ENCODE measurements at places on chromosomes 13 and 19. TPM values are rescaled to one million over a fixed set of nuclear protein-coding genes. Genes with fewer than 3 reads are reported as not detected.
A peak's percentile ranks its signal among the peaks of the same experiment; 100 is the strongest.

Gene HSD17B14
- total RNA-seq = 10.2 TPM

Gene NOSIP
- 46.8 TPM for total RNA-seq

Gene KRTDAP
- total RNA-seq = not detected

Gene SLC7A9
- total RNA-seq = not detected

Gene OLFM2
- 5.8 TPM for total RNA-seq

- H3K27ac ChIP-seq = peak overlapping the region; percentile 58
- H3K4me1 ChIP-seq = peaks cover 17% of the 10 kb centered on the region
- H3K27me3 ChIP-seq = no peaks in the 10 kb centered on the region
- H3K36me3 ChIP-seq = peaks cover 6% of the 10 kb centered on the region
- DNase-seq = no peak
- peak overlapping the region; percentile 83 for H3K4me3 ChIP-seq
Measured at GRCh38 chr13:94595001-94595949, 677 bp downstream of the TGDS start.

DNA sequence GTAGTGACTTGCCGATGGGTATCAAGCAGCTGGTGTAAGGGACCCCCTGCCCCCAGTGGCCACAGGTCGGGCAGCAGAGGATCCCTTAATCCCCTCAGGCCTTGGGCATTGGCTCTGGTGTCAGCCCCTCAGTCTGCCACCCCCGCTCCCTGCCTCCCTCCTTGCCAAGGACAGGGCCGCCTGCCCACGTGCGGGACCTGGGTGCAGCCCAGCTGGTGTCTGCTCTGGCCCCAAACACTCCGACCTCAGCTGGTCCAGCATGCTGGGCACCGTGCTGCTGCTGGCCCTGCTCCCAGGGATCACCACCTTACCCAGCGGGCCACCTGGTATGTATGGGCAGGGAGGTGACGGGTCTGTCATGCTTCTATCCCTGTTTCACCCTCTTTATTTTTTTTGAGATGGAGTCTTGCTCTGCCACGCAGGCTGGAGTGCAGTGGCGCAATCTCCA lies at the start of gene TGFBR3L:
Gene TGFBR3L, plus strand, starts transcription at position 233 of the 448 bp plus-strand sequence.
- no peaks in the 10 kb centered on the region for H3K27me3 ChIP-seq
- peaks cover 37% of the 10 kb centered on the region for H3K4me1 ChIP-seq
- H3K4me3 ChIP-seq = no peak within 1 kb of the TSS
- DNase-seq = no peak
- peaks cover 32% of the 10 kb centered on the region for H3K36me3 ChIP-seq

DNA sequence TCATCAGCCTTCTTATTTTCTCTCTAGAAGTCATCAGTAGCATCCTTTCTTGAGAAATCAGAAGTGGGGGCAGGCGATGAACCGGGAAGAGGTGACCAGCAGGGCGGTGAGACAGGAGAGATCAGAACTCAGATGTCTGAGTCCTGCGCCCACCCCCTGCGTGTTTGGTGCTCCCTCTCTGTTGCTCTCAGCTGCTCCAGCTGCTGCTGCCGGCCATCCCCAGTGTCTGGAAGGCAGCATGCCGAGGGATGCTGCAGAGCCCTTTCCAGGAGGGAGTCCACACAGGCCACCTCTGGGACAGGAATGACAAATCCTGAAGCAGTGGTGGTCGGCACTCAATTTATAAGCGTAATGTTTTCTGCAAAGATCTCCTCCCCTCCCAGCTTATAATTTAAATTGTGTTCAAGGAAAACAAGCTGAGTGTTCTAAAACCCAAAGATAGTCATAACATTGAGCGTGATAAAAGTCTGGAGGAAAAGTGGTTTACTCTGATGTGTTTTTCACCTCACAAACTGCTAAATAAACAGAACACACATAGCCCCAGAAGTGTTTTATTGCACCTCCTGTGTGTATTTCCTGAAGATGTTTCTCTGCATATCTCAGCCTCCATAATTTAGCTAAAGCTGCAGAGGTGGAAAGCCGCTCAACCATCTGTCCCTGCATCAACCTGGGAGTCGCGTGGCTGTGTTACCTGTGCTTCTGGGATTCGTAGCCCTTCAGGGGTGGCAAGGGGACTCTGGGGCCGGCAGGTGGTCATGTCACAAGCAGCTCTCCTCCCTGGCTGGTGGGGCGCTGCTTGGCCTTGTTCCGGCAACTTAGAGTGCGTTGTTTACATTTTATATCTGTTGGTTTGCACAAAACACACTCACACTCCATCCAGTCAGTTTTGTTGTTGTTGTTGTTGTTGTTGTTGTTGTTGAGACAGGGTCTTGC lies 191.2 kb downstream of the USP12 start:
- no peaks in the 10 kb centered on the region for H3K27me3 ChIP-seq
- DNase-seq = no peak
- H3K4me1 ChIP-seq = peaks cover 6% of the 10 kb centered on the region
- H3K27ac ChIP-seq = no peak overlapping the region
- H3K4me3 ChIP-seq = no peak overlapping the region
- no peaks in the 10 kb centered on the region for H3K36me3 ChIP-seq
